ENCODE measurements at places on chromosomes 3 and 15.

GRCh38 chr3:144415492-144415891 lies 443.9 kb downstream of the DIPK2A start:
- no peak for DNase-seq

- DNase-seq = no peak
Observed at GRCh38 chr3:69819282-69819681, 80.0 kb downstream of the MITF start.

- DNase-seq = no peak
Observed at GRCh38 chr3:183541738-183542137, 13.8 kb downstream of the KLHL6 start.

- no peak for DNase-seq
Observed at GRCh38 chr3:55128225-55128823, 200.5 kb upstream of the LRTM1 start.

DNA sequence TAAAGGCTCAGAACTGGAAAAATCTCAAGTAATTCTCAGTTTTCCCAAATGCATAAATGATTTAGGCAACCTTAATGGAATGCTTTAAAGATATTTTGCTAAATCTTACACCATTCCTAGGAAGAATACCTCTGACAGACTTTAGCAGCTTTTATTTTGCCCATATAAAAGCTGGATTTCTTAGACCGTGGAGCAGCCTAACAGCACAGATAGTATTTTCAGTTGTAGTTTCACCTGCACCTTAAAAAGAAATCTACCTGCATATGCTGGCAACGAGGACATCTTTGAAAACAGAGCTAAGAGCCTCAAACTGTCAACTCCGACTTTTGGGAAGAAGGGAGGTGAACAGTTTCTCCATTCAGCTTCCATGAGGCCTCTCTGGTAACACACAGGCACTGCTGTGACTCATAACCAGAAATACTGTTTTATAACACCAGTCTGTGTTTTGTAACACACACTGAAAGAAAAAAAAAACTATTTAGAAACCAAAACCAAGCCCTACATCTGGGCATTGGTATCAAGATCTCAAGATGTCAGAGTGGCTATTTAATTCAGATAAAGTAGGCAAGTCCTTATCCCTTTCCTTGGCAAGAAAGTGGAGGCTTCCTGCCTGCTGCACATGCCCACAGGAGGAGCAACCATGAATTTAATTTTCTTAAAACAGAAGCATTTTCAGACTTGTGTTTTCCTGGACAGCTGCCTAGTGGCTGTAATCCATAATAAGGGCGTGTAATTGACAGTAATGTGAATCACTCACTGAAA lies 181.5 kb upstream of the ICE2 start:
- DNase-seq = no peak

GRCh38 chr3:72176537-72177041 lies 391.6 kb upstream of the PROK2 start:
- no peak for DNase-seq

DNA sequence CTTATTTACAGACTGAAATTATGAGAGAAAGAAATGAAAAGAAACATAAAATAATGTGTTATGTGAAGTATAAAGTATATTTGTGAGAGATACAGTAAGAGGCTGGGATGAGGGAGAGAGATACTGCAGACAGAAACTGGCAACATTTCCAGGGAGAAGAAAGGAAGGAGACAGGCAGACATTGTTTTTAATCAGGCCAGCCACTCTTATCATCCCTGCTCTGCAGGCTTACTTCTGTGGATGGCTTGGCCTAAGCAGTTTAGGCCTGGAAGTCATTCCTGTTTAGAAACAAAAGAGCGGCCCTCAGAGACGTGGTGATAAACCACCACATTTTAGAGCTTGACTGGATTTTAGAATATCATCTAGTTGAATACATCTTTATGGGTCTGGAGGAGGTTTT lies 12.4 kb downstream of the PCCB start:
- DNase-seq = no peak

- no peak for DNase-seq
Observed at GRCh38 chr15:57591822-57592367, at the start of gene MYZAP. Gene MYZAP, plus strand, starts transcription at chr15:57591904. Its CDS starts 131 bp downstream, at chr15:57592035.

GRCh38 chr15:63449731-63450130 lies 54.7 kb upstream of the USP3 start:
- DNase-seq = no peak

DNA sequence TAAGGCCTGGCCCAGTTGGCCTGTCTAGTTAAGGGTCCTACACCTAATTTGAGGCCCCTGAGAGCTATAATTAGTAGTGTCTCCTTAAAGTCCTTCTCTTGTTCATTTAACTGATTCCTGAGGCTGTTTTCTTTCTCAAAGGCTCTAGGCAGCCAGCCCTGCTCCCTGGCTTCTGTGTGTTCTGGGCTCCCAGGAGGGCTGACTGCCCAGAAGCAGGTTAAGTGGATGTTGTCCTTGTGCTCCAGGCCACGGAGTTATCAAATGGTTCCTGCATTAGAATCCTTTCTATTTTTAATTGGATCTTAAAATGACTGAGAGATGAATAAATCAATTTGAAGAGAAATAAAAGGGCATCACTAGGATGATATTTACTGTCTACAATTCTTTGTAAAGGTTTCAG lies 140.0 kb downstream of the SNRK start:
- DNase-seq = no peak

DNA sequence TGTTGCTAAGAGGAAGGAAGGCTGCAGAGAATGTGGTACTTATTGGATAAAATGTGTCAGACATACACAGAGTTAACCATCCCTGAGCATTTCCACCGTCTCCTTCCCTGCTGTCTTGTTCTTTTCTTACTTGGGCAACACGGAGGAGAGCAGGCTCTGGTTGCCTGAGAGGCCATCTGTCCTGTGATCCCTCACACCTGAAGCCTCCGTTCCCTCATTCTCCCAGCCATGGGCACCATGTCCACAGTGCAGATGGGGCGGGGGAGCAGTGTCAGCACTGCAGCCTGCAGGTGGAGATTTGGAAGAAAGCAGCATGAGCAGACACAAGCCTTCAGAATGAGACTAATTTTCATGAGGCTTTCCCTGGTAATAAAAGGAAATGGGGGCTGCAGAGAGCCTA lies 133.7 kb downstream of the CHCHD6 start:
- DNase-seq = no peak

DNA sequence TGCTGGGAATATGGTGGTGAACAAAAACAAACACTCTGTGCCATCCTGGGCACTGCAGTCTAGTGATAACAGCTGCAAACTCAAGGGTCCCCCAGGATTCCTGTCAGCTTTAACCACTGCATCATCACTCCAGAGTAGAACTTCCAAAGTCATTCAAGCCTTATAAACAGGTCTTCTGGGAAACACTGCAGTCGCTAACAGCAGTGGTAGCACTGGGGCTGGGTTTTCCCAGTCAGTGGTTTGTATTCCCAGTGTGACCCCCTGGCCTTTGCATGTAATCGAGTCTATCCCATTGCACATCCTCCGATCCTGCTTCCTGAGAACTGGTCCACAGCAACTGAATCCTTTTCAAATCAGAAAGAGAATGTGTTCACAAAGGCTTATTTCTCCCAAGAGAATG lies 623.5 kb downstream of the EDEM1 start:
- no peak for DNase-seq

GRCh38 chr3:14209581-14210289 lies 31.1 kb downstream of the LSM3 start:
- no peak for DNase-seq

GRCh38 chr3:149152420-149152819 lies 23.0 kb downstream of the HPS3 start:
- DNase-seq = no peak

DNA sequence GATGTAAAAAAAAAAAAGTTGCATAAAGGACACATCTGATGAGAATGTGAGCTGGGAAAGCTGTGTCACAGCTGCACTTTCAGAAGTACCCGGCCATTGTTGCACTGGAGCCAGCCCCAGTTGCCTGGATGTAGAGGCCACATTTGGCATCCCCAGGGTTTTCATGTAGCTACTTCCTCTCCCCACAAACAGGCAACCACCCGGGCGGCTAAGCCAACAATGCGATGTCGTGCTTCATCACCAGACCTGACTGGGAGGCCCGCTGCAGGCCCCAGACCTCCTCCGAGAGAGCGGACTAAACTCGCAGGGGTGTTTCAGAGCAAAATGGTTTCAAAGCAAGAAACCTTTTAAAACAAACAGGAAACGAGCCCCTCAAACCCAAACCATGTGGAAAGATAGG lies 142.3 kb downstream of the TMCO5A start:
- DNase-seq = no peak

GRCh38 chr3:13420045-13420830 lies at the start of gene NUP210:
Gene NUP210, minus strand, starts transcription at chr3:13420322. Its CDS starts 96 bp downstream, at chr3:13420226.
- peak; percentile 8 for DNase-seq

- no peak for DNase-seq
Observed at GRCh38 chr3:80368616-80369015, 600.8 kb upstream of the ROBO1 start.

GRCh38 chr3:128354788-128355542 lies 111.7 kb downstream of the DNAJB8 start:
- no peak for DNase-seq

DNA sequence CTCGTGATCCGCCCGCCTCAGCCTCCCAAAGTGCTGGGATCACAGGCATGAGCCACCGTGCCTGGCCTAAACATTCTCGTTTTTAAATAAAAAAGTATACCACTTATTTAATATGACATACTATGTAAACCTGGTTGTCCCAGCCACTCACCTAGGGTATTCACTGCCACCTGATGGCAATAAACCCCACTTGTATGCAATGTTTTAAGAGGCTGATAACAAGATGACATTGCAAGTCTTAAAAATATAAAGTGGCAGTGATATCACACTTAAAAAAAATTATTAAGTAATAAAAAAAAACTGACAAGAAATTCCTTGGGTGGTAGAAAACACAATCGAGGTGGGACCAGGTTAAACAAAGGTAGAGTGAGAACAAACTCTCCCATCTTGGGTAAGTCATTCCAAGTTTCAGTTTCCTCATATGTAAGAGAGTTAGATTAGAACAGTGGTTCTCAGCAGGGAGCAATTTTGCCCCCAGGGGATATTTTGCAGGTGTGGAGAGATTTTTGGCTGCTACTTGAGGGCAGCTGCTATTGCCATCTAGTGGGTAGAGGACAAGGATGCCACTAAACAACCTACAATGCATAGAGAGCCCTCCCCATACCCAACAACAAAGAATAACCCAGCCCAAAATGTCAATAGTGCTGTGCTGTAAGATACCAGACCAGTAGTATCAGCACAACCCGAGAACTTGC lies 14.5 kb downstream of the ARF4 start:
- no peak for DNase-seq

GRCh38 chr15:65305150-65305758 lies 777 bp downstream of the RNU5B-1 start:
- no peak for DNase-seq

DNA sequence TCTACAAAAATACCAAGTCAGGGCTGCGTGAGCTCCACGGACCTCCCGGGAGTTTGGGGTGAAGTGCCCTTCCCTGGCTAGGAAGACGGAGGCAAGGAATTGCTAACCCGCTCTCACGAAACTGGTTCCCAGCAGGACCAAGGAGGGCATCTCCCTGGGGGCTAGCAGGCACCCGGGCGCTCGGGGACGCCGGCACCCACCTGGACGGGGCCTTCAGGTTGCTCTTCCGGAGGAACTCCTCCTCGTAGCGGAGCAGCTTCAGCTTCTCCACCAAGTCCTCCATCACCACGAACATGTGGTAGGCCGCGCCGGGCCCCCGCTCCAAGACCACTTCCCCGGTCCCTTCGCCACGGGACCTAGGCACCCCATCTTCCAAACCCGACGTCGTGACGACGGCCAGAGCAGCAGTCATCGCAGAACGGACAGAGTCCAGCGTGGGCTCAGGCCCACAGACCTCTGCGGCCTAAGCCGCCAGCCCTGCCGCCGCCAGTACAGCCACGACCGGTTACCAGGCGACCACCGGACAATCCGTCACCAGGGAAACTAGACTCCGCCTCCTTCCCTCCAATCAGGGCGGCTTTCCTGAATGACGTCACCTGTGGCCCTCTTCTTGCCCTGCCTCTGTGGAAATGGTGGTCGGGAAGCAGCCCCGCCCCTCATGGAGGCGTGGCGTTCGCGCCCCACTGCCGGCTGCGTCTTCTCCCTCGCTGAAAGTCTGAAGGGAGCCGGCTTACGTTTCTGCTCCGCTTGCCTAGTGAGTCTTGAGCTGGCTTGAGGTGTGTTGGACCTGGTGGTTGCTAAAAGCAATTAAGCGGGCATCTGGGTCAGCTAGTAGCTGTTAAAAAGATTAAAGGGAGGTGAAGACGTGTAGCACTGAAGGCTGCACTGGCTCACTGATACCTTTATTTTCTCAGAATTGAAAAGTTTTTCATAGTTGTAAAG lies at the start of gene IFT57:
Gene IFT57 (minus strand): TSS at position 514 of the 942 bp plus-strand sequence. CDS start 102 bp downstream, at position 412.
- DNase-seq = peak; percentile 88

GRCh38 chr3:60055765-60056164 lies 1005.9 kb upstream of the CFAP20DC start:
- no peak for DNase-seq

DNA sequence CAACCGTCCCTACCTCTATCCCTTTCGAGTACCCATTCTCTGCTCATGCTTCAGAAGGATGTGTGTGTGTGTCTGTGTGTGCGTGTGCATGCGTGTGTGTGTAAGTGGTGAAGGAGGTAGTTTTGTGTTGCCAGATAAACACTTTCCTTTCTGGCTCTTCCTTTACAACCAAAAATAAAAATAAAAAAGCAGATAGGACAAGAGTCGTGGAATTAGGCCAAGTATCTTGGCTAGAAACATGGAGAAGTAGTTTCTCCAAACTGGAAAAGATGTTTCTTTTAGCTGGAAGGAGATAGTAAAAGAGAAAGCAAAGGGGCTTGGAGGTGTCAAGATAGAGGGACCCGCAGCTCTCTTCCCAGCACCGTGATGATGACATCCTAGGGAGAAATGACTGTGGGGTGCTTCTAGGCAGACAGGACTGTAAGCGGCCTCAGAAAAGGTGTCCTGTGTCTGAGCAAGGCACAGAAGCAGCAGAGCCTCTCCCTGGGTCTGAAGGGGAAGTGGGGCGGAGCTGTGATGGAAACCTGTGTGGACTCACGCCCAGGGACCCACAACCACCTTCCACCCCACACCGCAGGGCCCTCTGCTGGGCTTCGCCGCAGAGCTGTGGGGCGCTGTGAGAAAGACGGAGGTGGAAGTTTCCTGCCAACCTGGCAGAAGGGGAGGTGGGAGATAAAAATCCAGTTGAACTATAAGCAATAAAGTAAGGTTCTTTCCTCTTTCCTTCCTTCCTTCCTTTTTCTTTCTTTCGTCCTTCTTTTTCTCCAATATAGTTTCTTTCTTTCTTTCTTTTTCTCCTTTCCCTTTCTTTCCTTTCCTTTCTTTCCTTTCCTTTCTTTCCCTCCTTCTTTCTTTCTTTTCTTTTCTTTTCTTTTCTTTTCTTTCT lies 35.3 kb downstream of the MUC20 start:
- no peak for DNase-seq

GRCh38 chr3:25448750-25449692 lies 21.0 kb downstream of the RARB start:
- no peak for DNase-seq

GRCh38 chr3:170738766-170739165 lies 131.2 kb downstream of the RPL22L1 start:
- no peak for DNase-seq

DNA sequence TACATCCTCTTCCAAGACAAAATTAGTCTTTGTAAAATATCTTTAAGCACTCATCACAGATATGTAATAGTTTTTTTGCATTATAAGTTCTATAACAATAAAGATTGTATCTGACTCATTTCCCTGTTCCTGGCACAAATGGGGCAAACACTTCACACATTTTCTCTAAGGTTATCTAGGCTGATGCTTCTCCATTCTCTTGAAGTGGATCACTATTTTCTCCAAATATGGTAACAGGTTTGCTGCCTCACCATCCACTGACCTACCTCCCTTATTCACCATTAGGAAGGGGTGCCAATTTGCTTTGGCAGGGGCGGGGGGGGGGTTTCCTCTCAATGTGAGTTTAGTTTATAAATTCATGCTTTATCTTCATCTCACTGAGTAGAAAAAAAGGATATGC lies 767.7 kb upstream of the LMCD1 start:
- DNase-seq = no peak

- DNase-seq = no peak
Observed at GRCh38 chr15:79834495-79834894, 62.3 kb downstream of the MTHFS start.

All from activated naive CD8-positive, alpha-beta T cell treated with anti-CD3 and anti-CD28 coated beads, Interleukin-2, amount 50 U/mL, for 16 hours (primary cell).